ENCODE measurements at places on chromosomes 5 and 9. TPM values are rescaled to one million over a fixed set of nuclear protein-coding genes. Genes with fewer than 3 reads are reported as not detected.

ANKRD31 gene
- 0.03 TPM for total RNA-seq

GRCh38 chr5:542319-543311 is 18.4 kb upstream of the SLC9A3 start:
- DNase-seq: no peak

DNA sequence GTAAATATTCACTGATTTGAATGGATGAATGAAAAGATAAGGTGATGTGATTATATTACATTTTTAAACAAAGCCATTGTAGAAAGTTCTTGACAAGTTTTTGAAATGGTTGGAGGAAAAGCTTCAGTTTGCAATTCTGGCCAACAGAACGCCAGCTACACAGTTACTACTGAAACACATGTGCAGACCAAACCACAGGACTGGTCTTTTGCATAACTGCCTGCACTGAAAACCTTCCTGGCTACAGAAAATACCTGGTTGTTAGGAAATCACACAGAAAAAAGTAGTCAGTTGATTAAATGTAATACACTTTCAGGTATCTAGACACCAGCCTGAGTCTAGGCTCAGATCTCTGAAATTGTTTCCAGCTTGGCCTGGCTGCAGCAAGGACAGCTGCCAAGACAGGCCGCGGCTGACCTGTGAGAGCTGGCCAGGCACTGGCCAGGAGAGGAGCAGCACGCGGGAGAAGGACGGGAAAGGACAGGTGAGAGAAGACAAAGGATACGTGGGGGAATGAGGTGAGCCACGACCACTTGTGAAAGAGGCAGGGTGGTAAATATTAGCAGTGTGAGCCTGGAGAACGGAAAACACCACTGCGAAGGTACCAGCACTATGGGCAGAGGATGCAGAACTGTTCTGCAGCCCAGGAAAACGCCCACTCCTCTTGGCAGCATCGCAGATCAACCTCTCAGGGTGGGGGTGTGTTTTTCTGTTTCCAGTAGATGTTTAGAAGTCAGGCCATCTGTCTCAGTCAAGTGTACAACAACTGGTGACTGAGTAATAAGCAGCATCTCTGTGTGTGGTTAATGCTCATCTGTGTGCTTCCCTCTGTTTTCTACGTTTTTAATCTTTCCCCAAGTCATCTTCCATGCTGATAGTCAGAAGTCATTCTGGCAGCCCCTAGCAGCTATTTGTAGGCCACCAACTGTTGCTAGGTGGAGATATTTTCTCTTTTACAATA is 137.4 kb downstream of the SCAMP1 start:
- no peak for DNase-seq

DNA sequence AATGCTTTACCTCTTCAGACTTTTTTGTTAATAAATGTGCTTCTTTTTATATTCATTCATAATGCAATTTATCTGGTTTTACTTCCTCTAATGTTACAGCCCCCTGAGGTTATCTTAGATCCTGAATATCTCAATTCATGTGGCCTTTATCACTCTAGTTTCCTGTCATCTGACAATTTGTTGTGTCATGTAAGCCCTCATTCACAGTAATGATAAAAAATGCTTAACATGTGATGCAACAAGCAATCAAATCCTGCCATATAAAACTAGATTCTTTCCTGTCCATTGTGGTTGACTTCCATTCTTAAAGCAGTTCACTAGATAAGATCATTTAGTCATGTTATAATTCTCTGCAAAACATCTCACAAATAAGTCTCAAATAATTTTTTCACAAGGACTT is 991.2 kb upstream of the ACO1 start:
- DNase-seq: no peak

GRCh38 chr9:8329561-8330283 is 530.1 kb upstream of the DMAC1 start:
- DNase-seq: no peak

All from gastrocnemius medialis (tissue), 4 donors.